Fibroblast of the conjunctiva (primary cell): ENCODE measurements at places on chromosomes 4 and X.
A peak's percentile ranks its signal among the peaks of the same experiment; 100 is the strongest.

GRCh38 chr4:69760455-69760854, at the start of gene SULT1B1:
Gene SULT1B1, minus strand, starts transcription at chr4:69760620. Its CDS starts 5,403 bp downstream, at chr4:69755217.
- peak; percentile 72 for DNase-seq

GRCh38 chrX:110409925-110410324, 51.3 kb downstream of the RTL9 start:
- DNase-seq = no peak

- peak; percentile 43 for DNase-seq
Observed at GRCh38 chr4:57074744-57075143, 35.4 kb downstream of the IGFBP7 start.

DNA sequence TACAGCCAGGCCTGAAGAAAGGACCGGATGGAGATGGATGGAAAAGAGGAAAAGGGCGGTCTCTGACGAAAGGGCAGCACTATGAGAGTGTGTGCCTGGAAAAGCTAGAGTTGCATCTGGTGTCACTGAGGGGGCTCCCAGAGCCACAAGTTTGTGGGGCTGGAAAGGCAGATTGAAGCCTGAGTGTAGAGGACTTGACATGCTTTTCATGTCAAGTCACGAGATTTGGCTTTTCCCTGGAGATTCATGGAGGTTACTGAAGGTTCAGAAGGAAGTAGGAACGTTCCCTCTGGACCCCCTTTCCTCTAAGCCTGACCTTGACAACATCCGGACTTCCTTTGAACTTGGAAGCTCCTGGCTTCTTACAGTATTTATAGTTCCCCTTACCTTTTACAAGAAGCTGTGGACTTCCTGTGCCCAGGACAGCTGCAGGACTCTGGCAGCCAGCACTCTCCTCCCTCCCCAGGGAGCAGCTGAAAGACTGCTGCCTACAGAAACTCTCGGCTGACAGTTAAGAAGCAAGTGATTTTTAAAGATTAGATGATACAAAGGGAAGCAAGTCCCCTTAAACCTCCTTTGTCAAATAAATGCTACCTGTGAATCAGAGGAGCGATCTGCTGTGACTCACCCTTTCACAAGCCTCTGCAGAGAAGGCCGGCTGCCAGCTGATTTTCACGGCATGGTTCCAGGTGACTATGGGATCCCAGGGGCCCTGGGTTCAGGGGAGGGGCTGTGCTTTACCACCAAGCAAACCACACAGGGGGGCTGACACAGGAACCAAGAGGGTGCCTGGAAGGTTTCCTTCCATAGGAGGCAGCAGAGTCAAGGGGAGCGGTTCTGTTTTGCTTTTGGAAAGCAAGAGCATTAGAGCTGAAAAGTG, 72.9 kb upstream of the STIM2 start:
- DNase-seq = peak; percentile 27

GRCh38 chrX:71954458-71954857, 43.8 kb downstream of the NHSL2 start:
- DNase-seq = no peak

GRCh38 chrX:107743995-107744394, 31.6 kb downstream of the TSC22D3 start:
- no peak for DNase-seq

DNA sequence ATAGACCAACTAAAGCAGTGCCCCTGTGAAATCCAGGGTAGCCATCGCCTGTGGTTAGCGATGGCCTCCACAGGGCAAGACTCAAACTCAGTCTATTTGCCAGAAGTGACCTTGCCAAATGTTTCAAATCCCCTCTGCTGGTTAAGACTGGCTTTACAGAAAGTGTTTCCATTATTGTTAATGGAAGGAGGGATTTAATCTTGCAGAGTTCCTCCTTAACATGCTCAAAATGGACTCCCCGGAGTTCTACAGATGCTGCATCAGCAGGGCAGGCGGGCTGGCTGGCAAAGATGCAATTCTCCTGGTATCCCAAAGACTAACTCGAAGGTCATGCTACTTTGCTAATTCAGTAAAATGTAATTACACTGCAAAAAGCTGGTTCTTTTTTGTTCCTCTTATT, 313.0 kb upstream of the SLC7A11 start:
- no peak for DNase-seq

- peak; percentile 72 for DNase-seq
Observed at GRCh38 chr4:6991771-6992557, 51.2 kb upstream of the TADA2B start.

DNA sequence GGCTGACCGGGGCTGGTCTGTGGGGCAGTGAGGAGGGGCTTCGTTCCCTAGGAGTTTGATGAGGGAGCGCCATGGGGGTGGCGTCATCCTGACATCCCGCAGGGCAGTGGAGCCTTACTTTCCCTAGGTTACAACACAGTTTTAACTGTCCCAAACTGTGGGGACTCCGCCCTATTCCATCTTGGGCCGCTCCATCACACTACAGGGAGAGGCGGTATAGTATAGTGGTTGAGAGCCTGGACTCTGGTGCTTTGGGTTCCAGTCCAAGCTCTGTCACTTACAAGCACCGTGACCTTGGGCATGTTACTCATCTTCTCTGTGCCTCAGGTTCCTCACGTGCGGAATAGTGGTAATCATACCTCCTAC, 44.2 kb downstream of the ZNF185 start:
- no peak for DNase-seq

DNA sequence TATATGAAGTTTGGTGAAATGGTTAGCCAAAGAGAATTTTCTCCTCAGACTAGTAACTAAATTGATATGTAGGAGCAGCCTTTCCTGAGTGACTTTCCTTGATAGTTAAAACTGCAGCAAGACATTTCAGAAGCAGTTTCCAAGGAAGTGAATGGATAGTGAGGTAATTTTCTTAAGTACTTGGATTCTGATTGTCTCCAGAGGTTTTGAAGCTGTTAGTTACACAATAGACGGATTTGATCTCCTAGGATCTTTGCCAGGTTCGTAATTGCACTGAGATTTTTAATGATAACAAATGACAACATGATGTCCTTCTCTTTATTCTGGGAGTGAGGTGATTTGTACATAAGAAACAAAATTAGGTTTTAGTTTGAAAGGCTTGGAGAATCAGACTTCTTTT, 29.2 kb downstream of the PRRG1 start:
- no peak for DNase-seq

GRCh38 chrX:129736491-129736890, 2.3 kb upstream of the XPNPEP2 start:
- DNase-seq = no peak

- no peak for DNase-seq
Observed at GRCh38 chr4:10130178-10130888, 13.7 kb upstream of the WDR1 start.

GRCh38 chr4:14168919-14169318, 541.4 kb upstream of the BOD1L1 start:
- peak; percentile 59 for DNase-seq

GRCh38 chr4:55838356-55838755, 15.1 kb upstream of the EXOC1 start:
- no peak for DNase-seq

- no peak for DNase-seq
Observed at GRCh38 chr4:1572964-1573720, 111.0 kb downstream of the FAM53A start.

DNA sequence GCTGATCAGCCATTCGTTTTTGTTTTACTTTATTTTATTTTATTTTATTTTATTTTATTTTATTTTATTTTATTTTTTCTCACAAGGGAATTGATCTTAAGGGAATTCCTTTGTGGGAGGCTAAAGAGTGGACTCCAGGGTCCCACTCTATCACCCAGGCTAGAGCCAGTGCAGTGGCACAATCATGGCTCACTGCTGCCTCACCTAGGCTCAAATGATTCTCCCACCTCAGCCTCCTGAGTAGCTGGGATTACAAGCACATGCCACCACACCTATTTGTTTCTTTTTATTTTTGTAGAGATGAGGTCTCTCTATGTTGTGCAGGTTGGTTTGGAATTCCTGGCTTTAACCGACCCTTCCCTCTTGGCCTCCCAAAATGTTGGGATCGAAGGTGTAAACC, 17.5 kb upstream of the PABPC4L start:
- no peak for DNase-seq

GRCh38 chr4:122914292-122914904, 8.0 kb downstream of the NUDT6 start:
- peak; percentile 66 for DNase-seq

DNA sequence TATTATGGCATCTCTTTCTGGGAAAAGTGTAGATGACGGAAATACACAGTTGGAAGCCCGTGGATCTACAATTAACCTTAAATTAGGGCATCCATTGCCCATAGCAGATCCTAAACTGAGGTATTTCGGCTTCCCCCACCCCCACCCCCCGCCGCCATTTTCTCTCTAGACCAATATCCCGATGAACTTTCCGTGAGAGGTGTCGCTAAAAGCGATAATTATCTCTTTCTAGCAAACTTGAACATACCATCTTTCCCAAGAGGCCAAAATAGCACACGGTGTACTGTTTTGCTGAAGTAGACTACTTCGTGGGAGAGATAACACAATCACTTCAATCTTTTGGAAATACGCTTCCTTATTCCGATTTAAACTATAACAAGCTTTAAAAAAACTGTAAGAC, 554 bp downstream of the KLHL15 start:
- DNase-seq = no peak

GRCh38 chr4:72567821-72568675, 973 bp downstream of the ADAMTS3 start:
- DNase-seq = peak; percentile 72

DNA sequence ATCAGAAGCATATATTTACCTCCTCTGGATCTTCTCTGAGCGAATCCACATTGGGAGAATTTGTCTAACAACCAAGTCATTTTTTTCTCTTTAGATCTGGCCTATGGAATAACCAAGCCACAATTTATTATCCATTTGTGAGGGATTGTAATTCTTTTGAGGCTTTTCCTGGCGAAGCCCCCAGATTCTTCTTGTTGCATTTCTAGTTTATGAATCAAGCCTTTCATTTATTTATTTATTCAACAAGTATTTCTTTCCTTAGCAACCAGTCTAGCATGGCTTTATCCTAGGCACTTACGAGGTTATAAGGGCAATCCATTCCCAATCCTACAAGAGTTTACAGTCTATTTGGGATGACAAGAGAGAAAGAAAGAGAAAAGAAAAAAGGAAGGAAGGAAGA, 18.4 kb upstream of the FNIP2 start:
- DNase-seq = no peak

GRCh38 chrX:70421618-70422017, 1.5 kb upstream of the GDPD2 start:
- no peak for DNase-seq

DNA sequence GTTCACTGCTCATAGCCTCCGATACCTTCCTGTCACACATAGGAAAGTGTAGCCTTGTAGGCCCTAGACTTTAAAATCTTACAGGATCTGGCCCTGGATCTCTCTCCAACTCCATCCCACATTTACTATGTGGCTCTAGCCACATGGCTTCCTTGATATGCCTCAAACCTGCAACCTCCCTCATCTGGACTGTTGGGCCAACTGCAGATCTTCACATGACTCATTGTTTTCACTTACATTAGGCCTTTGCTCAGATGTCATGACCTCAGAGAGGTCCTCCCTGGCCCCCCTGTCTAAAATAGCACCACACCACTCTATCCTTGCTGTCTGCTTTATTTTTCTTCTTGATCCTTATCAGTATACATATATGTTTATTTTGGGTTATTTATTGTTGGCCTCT, 8.1 kb upstream of the NR0B1 start:
- DNase-seq = no peak

DNA sequence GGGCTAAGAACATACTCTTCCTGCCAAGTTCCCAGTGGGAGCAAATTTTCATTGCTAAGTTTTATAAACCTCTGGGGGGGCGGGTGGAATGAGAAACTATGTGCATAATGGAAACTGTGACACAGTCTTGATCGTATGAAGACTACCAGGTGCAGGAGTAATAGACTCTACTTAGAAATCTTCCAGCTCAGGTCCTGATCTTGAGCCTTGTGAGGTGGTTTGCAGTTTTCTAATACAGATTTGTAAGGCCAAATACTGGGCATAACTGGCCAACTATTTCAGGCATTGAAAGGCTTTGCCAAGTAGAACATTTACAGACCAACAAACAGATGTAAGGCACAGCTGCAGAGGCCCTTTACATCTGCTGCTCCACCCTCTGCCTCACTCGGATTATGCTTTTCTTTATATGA, 89.7 kb upstream of the CBR4 start:
- DNase-seq = peak; percentile 79

DNA sequence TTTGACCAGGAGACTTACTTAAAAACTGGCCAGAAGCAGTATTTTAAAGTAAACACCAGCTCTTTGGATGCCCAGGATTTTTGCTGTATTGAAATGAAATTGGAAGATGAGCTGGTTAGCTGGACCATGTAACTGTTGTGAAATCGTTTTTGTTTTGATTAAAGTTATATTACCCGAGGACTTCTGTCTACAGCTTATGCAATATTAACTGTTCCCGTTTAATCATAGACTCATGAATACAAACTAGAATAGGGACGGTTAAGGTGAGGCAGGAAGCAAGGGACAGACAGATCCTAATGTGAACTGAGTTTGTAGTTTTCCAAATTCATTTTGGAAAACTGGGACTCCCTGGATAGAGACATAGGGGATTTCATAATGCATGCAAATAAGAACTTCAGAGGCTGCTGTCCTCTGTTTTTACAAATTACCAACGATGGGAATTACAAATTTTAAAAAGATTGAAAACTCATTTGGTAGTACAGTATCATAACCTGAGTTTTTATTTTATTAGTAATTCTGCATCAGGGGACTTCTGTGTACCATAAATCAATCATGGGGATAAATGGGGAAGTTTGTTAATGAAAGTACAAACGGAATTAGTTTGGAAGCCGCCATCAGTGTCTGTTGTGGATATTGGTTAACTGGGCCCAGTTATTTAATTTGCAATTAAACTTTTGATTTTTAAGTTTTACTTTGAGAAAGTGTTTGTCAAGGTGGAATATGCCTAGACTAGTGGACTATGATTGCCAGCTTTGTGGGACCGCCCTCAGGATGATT, 304.4 kb downstream of the AFF2 start:
- DNase-seq = no peak

DNA sequence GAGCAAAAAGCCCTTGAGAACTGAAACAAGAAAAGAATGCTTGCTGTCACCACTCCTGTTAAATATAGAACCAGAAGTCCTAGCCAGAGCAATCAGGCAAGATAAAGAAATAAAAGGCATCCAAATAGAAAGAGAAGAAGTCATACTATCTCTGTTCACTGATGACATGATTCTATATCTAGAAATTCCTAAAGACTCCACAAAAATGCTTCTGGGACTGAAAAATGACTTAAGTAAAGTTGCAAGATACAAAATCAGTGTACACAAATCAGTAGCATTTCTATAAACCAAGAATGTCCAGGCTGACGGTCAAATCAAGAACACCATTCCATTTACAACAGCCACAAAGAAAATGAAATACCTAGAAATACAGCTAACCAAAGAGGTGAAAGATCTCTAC, 552.7 kb upstream of the SLIT2 start:
- no peak for DNase-seq

DNA sequence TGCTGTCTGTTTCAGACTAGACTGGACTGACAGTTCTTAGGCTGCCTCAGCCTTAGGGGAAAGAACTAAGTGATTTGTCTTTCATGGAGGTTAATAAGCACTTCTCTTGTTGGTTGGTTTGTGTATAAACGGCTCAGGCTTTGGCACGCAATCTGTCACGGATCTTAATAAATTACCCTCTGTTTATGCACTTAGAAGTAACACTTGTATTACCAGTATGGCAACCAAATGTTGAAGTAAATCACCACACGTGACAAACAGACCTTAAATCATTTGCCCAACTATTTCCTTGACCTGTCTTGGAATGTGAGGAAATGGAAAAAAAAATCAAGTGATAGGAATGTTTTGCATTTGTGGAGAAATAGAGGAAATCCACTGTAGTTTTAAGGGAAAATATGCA, 69.9 kb downstream of the TEX13A start:
- DNase-seq = no peak
